ENCODE measurements at places on chromosomes 13 and 19. TPM values are rescaled to one million over a fixed set of nuclear protein-coding genes. Genes with fewer than 3 reads are reported as not detected.
A peak's percentile ranks its signal among the peaks of the same experiment; 100 is the strongest.

GRCh38 chr19:49520705-49521319 is 7.0 kb upstream of the RCN3 start:
- DNase-seq: no peak

DNA sequence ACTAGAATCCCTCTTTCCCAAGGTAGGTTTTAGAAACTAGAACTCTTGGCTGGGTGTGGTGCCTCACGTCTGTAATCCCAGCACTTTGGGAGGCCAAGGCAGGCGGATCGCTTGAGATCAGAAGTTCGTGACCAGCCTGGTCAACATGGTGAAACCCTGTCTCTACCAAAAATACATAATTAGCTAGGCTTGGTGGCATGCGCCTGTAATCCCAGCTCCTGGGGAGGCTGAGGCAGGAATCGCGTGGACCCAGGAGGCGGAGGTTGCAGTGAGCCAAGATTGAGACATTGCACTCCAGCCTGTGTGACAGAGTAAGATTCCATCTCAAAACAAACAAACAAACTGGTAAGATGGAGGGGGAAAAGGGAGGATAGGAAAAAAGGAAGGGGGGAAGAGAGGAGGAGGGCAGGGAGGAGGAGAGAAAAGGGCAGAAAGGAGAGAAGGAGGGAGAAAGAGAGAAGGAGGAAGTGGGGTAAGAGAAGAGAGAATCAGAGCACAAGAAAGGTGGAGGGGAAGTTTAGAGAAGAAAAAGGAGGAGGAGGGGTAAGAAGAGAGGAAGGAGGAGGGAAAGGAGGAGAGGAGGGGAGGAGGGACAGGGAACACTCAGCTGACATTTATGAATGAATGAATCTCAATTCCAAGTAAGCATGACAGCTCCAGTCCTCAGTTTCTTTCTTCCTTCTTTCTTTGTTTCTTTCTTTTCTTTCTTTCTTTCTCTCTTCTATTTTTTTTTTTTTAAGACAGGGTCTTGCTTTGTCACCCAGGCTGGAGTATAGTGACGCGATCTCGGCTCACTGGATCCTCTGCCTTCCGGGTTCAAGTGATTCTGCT is 2.6 kb upstream of the SLC27A1 start:
- DNase-seq: no peak

DNA sequence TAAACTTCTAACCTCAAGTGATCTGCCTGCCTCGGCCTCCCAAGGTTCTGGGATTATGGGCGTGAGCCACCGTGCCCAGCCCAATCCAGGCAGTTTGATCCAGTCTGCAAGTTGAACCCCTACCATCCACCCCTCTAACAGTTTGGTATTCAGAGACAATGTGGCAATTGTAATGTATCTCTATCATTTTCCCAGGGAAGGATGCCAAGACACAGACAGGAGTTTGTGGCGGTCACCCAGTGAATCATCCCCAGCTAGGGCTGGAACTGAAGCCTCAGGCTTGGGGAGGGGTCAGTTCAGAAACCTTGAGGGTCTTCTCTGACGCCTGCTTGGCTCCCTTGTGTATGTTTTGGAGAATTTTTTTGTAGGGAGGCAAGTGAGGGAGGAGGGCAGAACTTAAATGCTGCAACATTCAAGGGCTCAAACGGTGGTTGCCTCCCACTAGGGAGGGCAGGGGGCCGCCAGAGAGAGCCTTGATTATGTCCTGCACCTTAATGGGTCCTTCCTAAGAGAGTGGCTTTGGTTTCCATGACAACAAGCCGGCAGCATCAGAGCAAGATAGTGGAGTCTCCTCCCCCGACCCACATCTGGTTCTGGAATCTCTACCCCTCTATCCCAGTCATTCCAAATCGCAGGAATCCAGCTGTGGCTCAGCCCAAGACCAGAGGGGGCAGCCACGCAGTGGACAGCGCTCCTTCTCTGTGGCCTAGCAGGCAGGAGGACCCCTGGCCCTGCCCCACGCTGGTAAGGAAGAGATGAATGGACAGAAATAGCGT is 14.9 kb upstream of the FEM1A start:
- DNase-seq: no peak

DNA sequence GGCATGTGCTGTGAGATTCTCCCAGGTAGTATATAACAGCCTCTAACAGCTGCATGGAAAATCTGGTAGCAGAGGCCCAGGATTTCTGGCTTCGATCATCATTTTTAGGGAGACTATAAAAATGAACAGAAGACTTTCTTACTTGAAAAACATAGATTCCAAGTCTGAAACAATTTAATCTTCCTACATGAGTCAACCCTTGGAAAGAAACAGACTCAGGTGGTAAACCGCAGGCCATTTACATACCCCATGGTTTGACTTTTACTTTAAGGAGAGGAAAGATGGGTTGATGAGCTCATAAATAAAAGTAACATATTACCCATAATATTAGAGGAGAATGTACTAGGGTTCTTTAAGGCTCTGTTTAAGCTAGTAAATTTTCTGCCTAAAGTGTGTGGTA is 121.6 kb downstream of the CYSLTR2 start:
- peak; percentile 82 for DNase-seq

The HAUS8 gene
- 3.5 TPM for total RNA-seq

GRCh38 chr13:90713441-90714133 is 633.9 kb upstream of the MIR17HG start:
- no peak for DNase-seq

DNA sequence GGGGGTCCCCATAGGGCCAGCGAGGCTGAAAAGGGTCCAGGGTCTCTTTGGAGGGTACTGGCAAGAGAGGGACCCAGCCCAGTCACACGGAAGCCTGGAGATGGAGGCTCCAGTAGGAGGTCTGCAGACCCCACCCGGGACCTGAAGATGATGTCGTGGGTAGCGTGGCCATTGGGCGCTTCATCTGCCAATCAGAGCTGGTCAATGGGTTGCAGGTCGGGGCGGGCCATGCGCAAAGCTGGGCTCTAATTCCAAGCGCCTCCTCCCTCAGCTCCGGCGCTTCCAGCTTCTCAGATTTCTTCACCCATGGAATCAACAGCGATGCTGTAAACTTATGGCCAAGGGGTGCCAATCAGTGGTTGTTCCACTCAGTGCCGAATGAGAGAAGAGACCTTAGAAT is 10.9 kb downstream of the SIGLEC12 start:
- no peak for DNase-seq

- no peak for DNase-seq
Observed at GRCh38 chr19:11626252-11626651, 29.0 kb downstream of the ZNF627 start.

The KCNJ14 gene
- 0.43 TPM for total RNA-seq

- DNase-seq: no peak
Observed at GRCh38 chr13:66212511-66212910, 1017.6 kb downstream of the PCDH9 start.

DNA sequence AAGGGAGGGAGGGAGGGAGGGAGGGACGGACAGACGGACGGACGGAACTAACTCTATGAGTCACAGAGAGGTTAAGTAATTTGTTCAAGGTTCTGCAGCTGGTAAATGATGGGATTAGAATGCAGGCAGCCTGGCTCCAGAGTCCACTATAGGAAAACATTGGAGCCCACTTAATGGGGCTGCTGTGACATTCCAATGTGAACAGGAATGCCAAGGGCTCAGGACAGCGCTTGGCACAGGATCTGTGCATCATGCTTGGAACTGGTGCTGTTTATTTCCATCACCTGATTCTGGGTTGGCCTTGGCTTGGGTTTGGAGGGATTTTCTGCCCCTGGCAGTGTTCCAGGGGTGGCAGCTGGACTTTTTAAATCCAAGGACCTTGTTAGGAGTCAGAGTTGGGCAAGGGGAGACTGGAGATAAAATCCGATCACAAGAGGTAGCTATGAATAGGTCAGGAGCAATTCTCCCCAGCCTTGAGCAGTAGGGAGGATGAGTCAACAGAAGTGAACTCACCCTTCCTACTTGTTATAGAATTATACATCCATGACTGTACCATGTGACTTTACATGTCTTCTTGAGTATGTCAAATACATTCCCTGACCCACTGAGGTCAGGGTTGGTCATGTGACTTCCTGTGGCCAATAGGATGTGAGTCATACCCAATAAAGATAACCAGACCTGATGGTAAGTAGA is 7.8 kb upstream of the HIF3A start:
- peak; percentile 98 for DNase-seq

DNA sequence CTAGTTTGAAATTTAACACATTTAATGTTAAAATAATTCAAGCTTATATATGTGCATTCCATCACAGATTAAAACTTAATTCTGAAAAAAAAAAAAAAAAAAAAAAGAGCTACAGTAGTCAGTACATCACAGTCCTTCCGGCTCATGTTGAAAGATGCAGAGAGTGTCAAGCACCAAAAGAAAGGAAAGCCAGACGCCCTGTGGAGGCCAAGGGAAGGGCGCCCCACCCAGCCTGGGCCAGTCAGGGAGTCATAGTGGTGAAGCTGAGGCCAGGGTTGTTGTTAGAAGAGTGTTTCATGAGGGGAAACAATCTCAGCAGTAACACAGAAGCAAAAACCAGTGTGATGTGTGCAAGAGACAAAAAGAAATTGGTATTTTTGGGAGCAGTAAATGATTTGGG is 375.3 kb downstream of the MTUS2 start:
- DNase-seq: no peak

GRCh38 chr19:30375553-30376031 is 3.4 kb downstream of the ZNF536 start:
- no peak for DNase-seq

The ZNF44 gene
- total RNA-seq: 5.5 TPM

DNA sequence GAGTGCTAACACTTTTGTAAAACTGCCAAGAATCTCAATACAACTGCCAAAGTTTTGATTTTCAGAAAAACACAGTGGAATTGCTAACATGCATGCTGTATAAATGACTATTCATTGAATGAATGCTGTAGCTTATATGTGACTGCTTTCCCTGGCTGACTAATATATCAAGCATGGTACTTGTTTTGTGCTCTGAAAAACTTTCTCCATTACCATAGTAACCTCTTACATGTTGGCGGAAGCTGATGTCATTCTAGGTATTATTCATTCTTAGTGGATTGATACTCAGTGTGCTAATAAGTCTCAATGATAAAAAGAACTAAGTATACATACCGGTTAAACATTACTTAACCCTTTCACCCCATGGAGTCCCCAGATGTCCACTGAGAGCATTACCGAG is 166.1 kb upstream of the MYO16 start:
- peak; percentile 9 for DNase-seq

The KANK2 gene
- total RNA-seq: 253 TPM

The CAPS gene
- 3.9 TPM for total RNA-seq

GRCh38 chr13:91286317-91286716 is 61.2 kb upstream of the MIR17HG start:
- no peak for DNase-seq

- no peak for DNase-seq
Observed at GRCh38 chr13:34608331-34608730, 333.7 kb upstream of the NBEA start.

DNA sequence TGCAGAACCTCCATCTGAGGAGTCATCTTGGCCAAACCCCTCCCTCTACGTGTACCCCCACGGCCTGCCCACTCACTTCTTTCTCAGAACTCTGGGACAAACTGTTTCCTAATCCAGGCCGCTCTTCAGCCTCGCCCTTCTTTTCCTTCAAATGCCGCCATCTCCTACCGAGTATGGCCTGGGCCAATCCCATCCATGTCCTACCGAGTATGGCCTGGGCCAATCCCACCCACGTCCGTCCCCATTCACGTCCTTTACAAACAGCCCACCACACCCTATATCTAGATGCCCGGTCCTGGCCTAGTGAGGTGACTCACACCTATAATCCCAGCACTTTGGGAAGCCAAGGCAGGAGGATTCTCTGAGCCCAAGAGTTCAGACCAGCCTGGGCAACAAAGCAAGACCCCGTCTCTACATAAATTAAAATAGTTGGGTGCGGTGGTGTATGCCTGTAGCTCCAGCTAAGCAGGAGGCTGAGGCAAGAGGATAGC is 1.1 kb downstream of the TMEM160 start:
- DNase-seq: no peak

The FGF22 gene
- total RNA-seq: not detected

The ZNF225 gene
- total RNA-seq: 4.5 TPM

DNA sequence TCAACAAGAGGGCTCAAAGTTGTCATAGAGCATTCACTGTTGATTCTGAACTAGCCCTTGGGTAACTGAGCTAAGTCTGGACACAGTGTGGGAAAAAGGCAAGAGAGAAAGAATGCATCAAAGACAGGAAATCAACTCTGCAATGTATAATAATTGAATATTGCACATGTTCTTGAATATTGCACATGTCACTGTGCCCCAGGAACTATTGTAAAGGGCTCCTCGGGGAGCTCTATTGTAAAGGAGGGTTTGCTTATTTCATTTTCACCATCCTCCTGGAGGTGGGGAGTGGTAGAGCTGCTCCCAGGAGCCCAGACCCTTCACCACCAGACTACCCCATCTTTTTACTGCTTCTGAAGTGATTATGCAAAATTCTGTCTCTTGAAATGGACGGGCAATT is 44.4 kb upstream of the ITM2B start:
- DNase-seq: no peak

DNA sequence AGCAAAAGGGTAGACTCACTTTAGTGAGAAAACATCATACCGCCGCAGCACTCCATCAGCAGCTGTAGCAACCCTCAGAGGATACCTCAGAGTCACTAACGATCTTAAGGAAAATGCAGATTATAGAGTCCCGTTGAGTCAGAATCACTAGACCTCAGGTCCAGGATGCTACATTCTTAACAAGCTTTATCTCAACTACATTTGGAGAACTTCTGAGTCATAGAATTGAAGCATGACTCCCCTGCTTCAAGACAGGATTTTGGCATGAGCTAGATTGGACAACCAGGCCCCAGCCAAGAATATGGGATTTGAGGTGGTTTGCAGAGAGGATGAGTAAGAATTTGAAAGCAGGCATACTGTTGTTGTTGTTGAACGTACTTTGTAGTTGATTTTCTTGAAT is 118.9 kb upstream of the UBL3 start:
- peak; percentile 42 for DNase-seq

DNA sequence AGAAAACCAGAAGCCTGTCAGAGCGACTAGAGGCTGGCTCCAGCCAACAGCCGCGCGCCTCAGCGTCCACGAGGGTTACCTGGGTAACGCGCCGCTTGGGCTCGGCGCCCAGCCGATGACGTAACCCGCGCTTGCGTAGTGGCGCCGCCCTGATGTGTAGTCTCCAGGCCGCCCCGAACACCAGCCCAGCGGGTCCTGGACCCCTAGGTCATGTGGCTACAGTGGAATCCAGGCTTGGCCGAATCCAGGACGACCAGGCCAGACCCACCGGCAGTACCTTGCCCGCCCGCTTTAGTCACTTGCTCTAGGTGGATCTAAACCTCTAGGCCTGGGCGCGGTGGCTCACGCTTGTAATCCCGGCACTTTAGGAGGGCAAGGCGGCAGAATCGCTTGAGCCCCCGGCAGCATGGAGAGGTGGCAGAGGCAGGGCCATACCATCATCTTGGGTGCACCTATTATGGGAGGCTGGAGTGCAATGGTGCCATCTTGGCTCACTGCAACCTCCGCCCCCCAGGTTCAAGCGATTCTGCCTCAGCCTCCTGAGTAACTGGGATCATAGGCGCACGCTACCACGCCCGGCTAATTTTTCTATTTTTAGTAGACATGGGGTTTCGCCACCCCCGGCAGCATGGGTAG is 7.2 kb upstream of the ZNF606 start:
- peak; percentile 78 for DNase-seq

The PSG7 gene
- total RNA-seq: not detected

Measured in fibroblast of villous mesenchyme (primary cell).